Neural crest cell (in vitro differentiated cells): ENCODE measurements at places on chromosomes 12 and 14. TPM values are rescaled to one million over a fixed set of nuclear protein-coding genes. Genes with fewer than 3 reads are reported as not detected.

- DNase-seq, result no peak
Observed at GRCh38 chr12:29730481-29730880, 53.3 kb downstream of the TMTC1 start.

DNA sequence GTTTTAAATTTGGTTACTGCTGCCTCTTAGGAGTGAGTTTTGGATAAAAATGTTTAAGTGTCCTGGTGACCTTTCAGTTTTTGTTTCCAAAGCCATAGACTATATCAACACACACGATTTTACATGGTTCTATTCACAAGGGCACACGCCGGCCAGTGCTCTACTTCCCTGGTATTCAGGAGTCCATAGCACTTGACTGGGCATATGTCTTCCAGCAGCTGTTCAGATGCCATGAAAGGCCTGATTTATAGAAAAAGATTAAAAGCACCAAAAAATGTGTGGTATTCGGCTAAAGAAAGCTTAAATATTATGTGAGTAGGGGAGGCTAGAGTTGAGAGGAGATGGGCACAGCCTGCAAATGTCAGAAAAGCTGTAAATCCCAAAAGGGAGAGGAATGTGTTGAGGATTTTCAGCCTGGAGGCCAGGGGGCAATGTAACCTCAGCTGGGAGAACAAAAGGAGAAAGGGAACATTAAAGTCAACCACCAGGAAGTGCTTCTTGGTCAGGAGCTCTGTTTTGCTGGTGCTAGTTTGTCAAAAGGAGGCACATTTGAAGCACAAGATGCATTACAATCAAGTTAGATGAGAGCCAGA is 478.4 kb downstream of the RAD51B start:
- no peak for DNase-seq

GRCh38 chr12:87820524-87821202 is 208.5 kb downstream of the C12orf50 start:
- no peak for DNase-seq

DNA sequence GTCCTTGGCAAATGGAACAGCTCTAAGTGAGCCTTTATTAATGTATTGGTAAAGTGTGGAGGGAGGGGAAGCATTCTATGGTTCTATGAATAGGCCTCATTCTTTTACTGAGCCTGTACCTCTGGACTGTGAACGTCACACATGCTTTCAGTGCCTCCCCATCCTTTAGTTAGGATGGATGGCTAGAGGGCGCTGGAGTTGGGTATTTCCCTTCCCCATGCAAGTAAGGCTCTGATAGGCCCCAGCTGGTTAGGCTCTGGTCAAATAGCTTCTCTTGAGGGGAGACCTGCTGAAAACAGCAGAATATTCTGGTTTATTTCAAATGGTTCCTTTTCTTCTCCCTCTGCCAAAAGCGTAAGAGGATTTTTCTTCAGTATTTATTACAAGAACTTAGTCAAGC is 860.9 kb upstream of the MDGA2 start:
- DNase-seq, result no peak

GRCh38 chr14:61034416-61035120 is 53.5 kb downstream of the SLC38A6 start:
- DNase-seq, result no peak

GRCh38 chr14:103362780-103363179 is 22.4 kb upstream of the MARK3 start:
- DNase-seq, result no peak

DNA sequence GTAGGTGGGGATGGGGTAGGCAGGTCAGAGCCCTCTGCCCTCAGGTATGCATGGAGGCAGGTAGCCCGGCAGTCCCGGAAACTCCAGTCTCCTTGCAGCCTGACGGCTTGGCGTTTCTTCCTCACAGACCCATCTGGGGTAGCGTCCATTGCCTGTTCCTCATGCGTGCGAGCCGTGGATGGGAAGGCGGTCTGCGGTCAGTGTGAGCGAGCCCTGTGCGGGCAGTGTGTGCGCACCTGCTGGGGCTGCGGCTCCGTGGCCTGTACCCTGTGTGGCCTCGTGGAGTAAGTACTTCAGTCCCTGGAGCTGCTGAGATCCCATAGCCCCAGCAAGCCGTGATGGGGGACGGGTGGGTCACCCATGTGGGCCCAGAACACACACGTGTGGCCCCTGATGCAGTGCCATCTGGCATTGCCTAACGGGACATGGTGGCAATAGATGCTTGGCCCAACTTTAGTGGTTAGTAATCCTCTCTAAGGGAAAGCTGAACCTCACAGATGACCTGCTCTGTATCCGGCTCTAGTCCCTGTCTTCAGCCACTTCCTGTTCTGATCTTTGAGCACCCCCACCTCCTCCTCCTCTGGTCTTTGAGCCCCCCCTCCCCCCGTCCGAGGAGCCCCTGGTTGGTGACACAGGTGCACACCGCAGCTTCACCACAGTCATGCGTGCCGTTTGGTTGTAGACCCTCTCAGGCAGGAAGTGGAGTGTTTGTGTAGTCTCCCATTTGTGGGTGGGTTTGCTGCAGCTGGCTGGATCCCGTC is 3.7 kb downstream of the SIVA1 start:
- no peak for DNase-seq

DNA sequence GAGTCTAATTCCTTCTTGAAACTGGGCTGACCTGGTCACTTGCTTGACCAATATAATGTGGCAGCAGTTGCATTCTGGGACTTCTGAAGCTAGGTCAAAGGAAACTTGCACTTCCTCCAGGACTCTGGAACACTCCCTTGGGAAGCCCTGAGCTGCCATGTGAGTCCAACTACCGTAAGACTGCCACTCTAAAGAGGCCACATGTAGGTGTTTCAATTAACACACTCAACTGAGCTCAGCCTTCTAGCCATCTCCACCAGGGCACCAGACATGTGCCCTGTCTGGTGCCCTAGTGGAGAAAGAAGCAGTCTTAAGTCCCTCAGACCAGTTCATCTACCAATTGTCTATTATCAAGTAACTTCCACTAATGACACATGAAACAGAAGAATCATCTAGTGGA is 6.1 kb upstream of the TEP1 start:
- DNase-seq, result no peak

The CYP27B1 gene
- 3.2 and 4.2 TPM in 2 replicates for total RNA-seq

The FOXA1 gene
- total RNA-seq, result not detected in 2 replicates

The DPF3 gene
- total RNA-seq, result 1.3 TPM in 2 replicates

The KRT6C gene
- not detected in 2 replicates for total RNA-seq

The ART4 gene
- not detected in 2 replicates for total RNA-seq
